ENCODE measurements at places on chromosomes 5 and 9.

GRCh38 chr5:73471654-73472053 is 23.1 kb upstream of the FOXD1 start:
- no peak for DNase-seq

DNA sequence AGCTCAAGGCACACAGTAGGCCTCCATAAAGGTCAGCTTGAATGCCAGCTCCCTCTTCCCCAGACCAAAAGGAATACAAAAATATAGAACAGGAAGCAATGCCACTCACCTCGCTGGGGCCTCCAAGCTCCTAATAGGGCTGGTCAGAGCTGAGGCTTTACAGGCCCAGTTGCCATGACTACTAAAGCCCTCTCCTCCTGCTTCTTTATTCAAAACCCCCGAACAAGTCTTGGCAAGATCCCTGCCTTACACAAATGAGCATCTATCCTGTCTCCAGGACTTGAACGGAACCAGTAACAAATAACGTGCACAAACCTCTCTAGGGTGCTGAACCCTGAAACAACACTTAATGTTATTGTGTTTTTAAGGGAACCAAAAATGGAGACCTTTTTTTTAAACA is 136.3 kb downstream of the SIL1 start:
- no peak for DNase-seq

GRCh38 chr9:91428436-91428835 is 4.8 kb upstream of the NFIL3 start:
- no peak for DNase-seq

DNA sequence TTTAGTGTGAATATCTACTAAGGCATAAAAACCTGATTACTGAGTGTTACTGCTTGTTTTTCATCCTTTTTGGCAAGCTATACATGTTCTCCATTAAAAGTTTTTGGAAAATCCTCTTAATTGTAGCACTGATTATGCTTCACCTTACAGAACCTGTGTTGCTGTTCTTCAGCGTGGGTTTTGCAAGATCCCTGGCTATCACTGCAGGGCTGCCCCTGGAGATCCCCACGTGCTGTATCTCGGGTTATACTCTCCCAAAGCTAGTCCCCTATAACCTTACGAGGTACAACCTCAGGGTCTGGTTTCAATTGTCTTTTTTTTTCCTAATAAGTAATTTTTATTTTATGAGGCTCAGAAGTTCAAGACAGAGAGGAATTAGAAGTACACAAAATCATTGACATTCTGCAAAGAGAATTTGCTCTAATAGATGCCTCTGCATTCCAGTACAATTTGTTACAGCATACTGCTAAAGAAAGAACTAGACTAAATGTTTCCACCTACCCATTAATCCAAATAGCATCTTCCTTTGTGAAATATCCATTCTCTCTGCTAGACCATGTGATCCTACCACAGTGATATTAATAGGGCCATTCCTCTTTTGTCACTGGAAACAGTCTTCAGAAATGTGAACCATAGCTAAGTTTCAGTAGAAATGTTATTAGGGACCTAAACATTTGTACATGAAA is 25.8 kb upstream of the CAMK4 start:
- DNase-seq, result no peak

DNA sequence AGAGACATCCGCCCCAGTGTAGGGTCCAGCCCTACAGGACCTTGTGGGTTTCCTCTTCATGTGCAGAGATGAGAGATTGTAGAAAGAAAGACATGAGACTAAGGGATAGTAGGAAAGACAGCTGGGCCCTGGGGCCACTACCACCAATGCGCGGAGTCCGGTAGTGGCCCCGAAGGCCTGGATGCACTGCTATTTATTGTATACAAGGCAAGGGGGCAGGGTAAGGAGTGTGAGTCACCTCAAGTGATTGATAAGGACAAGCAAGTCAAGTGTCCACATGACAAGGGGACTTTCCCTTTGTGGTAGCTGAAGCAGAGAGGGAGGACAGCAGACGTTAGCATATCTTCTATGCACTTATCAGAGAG is 6.2 kb upstream of the TMEM141 start:
- no peak for DNase-seq

GRCh38 chr9:7394002-7394774 is 405.4 kb downstream of the DMAC1 start:
- DNase-seq, result no peak

- no peak for DNase-seq
Observed at GRCh38 chr9:21728781-21729180, 73.7 kb upstream of the MTAP start.

DNA sequence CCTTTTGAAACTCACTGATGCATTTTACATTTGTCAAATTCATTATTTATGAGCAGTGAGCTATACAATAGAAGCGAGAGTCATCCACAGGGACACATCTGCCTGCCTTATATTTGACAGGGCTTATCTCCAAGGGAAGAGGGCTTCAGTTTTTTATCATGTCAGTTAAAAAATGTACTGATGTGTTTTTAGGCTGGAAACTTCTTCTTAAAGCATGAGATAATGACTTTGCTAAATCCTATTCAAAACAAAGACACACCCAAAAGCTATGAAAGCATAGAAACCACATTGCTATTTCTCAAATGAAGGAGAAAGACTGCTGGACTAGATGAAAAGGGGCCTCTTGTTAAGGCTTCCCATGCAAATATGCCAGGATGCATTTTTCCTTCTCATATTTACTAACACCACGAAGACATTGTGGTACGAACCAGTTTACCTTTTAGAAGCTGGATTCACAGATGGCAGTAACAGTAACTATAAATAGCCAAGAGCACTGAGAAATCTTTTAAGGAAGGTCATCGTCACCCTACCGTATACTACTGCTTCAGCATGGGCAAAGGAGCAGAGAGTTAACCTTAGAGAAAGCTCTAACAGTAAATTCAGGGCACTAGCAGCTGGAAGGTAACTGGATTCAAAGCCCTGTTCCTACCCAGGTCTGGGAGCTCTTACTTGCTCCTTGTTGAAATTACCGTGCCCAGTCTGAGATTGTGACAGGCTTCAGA is 86.3 kb upstream of the IFNK start:
- DNase-seq, result no peak

GRCh38 chr5:143758750-143759149 is 53.2 kb upstream of the HMHB1 start:
- no peak for DNase-seq

DNA sequence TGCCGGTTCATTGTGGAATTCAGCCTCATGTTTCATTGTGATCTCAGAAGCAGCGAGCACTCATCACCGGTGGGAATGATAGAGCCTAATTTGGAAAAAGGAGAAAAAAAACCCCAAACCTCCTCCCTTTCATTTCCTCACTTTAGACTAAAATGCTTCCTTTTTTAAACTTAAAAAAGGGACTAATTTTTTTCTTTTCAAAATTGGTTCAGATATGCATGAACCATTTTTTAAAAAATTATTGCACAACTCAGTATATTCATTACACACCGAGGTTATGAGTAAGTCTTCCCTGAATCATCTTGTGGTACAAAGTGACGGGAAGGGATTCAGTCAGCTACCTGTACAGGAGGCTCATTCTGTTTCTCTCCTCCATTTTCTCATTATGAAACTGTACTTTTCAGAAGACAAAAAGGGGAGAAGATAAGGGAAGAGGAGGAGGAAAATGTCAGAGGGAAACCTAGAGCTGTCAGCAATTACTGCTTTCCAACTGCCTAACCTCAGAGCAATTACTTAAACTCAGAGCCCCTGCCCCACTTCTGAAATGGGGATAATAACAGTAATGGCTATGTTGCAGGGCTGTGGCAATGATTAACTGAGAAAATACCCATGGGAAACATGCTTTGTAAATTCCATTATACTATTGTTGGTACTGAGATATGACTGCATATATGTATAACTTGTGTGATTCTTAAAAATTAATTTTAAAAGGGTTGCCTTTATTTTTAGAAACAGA is 24.0 kb downstream of the GALNT10 start:
- no peak for DNase-seq

DNA sequence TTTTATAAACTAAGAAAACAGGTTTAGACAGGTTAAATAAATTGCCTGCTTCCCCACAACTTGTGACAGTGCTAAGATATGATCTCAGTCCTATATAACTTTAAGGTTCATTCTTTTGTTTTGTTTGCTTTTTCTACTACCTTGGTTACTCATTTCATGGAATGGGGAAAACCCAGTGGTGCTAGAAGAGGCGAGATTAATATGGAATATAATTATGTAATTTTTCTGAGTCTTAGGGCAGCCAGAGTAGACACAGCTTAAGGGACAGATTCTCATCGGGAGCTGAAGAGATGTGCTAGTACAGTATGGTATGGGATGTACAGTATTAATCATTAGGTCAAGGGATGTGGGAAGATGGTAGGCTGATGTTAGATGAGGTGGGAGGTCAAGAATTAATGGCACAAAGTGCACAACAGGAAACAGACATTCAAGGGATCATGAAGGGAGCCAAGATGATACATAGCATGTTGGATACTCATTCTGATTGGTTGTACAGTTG is 6.2 kb downstream of the TRIM32 start:
- no peak for DNase-seq

GRCh38 chr5:106757672-106758071 is 913.1 kb downstream of the EFNA5 start:
- DNase-seq, result no peak

- DNase-seq, result no peak
Observed at GRCh38 chr9:132575811-132576210, 6.6 kb upstream of the BARHL1 start.

DNA sequence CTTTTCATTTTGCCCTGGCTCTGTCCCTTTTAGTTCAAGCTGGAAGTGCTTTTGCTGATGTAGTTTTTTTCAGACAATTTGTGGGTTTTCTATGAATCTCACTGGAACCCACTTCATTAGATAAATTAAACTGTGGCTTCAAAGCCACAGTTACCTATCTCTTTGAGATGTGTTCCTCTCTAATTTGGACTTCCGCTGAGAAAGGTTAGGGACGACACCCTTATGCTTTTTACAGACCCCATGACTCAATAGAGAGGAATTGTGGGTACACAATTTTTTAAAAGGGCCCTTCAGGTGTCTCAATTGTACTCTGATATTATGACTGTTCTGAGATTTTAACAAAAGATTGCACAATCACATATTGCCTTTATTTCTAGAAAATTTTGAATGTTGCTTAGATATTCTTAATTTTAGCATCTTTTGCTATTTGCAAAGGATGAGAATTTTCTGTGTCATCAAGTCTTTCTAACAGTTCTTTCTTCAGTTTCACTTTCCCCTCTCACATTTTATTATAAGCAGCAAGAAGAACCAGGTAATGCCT is 110.6 kb downstream of the GADD45G start:
- no peak for DNase-seq

GRCh38 chr5:60101573-60101972 is 208.0 kb upstream of the PDE4D start:
- no peak for DNase-seq

GRCh38 chr5:79456890-79457583 is 56.9 kb downstream of the HOMER1 start:
- DNase-seq, result no peak

- no peak for DNase-seq
Observed at GRCh38 chr9:98856982-98857381, 49.5 kb downstream of the GALNT12 start.

DNA sequence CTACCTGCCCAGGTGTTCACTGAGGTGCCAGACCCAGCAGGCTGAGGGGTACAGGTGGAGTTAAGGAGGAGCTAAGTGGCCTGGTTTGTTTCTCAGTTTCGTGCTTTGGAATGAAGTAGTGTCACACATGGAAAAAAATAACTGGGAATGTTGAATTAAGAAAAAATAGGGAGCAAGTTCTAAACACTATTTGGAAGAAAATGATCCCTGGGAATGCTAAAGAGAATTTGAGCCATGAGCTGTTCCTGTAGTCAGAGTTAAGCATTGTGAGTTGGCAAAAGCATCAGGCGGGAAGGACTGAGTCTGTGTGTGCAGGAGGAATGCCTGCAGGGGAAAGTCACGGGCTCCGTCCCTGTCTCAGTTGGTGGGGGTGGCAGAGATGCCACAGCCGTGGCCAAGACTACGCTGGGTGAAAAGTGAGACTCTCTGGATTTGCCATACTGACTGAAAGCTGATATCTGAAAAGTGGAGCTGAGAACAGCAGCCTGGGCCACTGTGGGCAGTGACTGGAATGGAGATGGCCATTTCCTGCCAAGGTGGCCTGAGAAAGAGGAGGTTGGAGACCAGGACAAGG is 37.0 kb downstream of the SYK start:
- no peak for DNase-seq

DNA sequence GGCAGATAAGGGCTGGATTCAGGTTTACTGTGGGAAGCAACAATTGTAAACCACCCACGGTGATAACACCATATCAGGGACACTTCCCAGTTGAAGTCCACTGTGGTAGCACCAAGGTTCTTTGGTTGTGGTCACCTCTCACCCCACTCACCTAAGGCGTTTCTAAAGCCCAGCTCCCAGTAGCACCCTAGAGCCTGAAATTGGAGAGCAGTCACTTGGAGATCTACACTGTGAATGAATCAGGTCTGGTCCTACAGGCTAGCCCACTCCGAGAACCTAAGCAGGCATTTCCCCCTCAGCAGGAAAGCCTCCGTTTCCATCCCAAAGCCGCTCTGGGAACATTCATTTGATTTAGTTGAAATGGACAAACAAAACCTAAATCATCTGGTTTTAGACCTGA is 191.3 kb downstream of the TTC39B start:
- DNase-seq, result no peak

DNA sequence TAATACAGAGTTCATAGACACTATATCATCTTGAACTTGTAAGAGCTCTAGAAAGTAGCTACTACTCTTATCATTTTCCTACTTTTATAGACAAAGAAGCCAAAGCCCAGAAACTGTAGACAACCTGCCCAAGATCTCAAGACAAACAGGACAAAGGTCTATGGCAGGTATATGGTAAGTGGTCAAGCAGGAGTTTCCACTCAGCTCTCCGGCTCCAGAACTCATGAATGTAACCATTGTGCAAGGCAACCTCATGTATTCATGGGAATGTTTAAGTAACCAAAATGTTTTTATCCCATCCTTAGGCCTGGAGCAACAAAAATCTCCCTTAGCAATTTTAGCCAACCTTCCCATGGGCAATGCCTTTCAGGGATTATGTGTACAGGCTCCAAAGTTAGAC is 163.4 kb upstream of the PUM3 start:
- DNase-seq, result no peak

GRCh38 chr5:116564756-116565490 is 9.7 kb downstream of the SEMA6A start:
- DNase-seq, result no peak

- DNase-seq, result no peak
Observed at GRCh38 chr5:7886849-7887475, 18.0 kb downstream of the MTRR start.

DNA sequence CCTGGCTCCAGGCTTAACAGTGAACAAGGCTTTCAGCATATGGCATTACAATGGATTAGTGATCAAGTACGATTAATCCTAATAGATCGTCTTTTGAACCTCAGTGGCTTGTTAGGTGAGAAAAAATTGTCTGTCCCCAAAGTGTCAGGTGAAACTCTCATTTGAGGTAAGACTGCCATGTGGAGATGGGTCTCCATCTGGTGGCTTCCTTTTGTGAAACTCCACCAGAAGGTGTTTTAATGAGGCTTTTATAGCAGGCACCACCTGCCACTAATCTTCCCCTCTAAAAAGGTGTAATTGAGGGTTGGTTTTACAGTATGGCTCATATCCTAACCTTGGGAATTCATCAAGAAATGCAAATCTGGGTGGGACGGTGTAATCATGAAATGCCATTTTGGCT is 471.1 kb upstream of the MPDZ start:
- DNase-seq, result no peak

- no peak for DNase-seq
Observed at GRCh38 chr9:86752733-86753132, 194.6 kb downstream of the GAS1 start.

GRCh38 chr5:87079219-87079618 is 188.5 kb upstream of the RASA1 start:
- no peak for DNase-seq
